ENCODE measurements at places on chromosomes 16 and 17.
A peak's percentile ranks its signal among the peaks of the same experiment; 100 is the strongest.

DNA sequence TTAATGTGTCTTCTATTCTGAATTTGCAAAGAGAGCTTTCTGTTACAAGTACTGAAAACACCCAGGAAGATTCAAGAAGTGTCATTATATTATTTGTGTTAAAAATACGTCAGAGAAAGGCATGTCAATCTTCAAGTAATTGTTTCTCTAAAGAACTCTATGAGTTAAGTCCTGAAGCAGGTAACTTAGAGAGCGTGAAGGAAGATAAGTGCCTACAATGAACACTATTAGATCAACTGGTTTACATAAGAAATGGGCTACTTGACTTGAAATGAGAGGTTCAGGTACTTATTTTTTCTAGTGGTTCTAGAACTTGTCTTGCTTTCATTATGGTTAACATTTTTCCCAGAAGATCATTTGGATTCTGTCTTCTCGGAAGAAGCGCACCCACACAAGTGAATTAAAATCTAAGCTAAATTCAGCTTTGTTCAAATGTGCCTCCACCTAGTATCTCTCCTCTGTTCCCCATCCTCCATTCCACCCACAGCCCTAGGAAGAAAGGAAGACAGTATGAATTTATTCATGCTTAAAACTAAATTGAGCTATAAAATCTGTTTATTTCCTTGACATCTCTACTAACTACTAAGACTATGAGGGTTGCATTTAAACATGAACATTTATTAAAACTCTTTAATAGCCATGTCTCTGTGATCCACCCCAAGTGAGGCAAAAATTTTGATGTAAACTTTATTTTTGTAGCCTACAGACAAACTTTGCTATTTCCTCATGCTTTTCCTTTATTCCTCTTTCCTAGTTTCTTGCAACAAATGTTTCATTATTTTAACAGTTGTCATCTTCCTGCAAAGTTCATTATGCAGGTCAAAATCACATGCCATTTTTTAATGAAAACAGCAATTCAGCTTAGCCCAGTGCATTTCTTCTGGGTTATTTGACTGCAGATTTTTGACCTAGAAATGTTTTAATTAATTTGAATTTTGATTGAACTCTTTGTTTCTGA, 206.8 kb downstream of the KCNJ2 start:
- no peak for DNase-seq

DNA sequence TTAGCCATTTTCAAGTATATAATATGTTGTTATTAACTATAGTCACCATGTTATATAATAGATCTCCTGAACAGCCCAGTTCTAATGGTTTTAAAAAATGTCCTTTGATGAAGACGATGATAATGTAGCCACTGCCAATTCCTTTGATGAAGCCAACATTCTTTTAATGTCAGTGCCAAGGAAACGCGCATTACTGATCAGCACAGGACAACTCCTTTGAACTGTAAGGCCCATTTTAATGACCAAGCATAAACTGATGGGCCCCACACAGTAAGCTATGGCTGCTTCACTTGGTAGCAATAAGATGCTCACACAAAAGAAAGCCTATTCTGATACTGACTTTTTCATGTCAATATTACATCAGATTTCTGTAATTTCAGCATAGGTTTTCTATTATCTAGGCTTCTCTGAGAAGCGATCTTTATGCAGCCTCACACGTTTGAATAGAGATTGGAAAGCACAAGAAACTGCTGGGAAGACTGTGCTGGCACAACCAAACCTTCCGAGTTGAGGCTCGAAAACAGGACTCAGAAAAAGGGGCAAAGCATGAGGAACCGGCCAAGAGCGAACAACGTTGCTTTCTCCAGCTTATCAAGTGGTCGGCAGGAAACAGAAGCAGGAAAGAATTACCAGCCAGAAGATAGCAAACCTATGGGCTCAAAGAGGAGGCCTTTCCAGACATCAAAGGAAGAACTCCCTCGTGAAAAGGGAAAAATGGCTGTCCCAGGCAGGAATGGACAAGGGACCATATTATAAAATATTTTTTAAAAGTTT, 19.4 kb downstream of the ERN1 start:
- DNase-seq, result no peak

- DNase-seq, result no peak
These were observed 11.0 kb upstream of the CAPNS2 start for GRCh38 chr16:55555436-55555835.

DNA sequence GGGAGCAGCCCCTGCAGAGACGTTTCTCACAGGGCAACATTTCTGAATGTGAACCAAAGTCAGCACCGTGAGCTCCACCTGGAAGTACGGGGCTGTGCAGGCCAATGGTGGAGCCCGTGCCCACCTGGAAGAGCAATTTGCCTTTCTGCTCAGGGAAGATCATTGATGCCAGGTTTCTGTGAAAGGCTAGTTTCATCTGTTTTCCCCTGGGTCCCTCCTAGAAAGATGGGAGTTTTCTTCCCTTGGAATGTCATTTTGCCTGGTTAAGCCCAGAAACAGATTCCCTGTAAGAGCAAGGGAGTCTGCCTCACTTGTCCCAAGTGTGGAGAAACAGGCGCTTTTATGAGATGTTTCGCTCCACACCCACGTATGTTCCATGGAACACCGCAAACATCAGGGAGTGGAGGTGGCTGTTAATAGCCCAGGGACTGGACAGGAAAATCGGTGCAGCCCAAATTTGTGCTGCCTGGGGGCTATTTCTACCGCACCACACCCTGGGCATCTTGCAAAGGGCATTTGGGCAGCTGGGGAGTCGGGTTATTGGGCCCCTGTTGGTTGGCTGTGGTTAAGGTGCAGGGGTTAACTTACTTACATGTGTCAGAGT, 2.6 kb downstream of the SLC6A4 start:
- no peak for DNase-seq

DNA sequence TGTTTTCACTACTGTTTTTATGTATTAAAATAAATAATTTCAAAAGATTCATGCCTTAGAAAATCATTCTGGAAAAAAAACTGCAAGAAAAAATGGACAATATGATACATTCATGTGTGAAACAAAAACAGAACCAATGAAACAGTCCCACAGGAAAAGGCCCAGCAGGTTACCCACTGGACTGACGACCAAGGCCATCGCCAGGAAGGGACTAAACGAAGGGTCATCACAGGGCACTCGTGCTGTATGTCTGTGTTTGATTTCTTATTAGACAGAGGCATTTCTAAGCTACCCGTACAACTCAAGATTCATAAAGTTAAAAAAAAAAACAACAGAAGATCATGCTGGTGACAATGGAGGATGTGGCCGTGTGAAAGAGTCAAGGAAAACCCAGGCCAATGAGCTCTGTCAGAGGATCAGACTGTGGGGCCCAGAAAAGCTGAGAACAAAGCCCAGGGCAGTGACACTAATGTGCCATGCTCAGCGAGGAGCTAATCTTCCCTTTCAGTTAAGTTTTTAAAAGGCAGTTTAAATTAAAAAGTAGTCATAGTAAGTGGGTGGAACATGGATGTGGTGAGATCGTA, 31.8 kb downstream of the NSMCE1 start:
- no peak for DNase-seq

GRCh38 chr16:17426451-17426850, 44.3 kb downstream of the XYLT1 start:
- DNase-seq, result no peak

- DNase-seq, result no peak
These were observed 8.6 kb upstream of the DUSP14 start for GRCh38 chr17:37481001-37481665.

DNA sequence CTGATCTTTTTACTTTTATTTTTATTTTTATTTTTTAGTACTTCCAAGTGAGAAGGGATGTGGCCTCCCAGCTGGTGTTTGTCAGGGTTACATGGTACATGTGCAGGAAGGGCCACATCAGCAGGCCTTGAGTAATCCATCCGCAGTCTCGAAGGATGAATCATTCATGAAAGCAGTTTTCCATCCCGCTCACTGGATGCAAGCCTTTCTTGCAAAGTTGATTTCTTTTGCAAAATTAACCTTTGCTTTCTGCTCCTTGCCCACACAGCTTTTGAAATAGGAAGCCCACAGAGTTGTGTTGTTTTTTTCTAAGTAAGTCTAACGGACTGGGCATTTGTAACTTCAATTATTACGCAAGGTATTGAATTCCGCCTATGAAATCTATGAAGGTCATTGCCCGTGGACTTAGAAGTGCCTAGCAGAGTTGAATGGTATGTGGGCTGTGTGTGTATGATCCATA, 157.4 kb downstream of the PRKCA start:
- DNase-seq, result peak; percentile 9

DNA sequence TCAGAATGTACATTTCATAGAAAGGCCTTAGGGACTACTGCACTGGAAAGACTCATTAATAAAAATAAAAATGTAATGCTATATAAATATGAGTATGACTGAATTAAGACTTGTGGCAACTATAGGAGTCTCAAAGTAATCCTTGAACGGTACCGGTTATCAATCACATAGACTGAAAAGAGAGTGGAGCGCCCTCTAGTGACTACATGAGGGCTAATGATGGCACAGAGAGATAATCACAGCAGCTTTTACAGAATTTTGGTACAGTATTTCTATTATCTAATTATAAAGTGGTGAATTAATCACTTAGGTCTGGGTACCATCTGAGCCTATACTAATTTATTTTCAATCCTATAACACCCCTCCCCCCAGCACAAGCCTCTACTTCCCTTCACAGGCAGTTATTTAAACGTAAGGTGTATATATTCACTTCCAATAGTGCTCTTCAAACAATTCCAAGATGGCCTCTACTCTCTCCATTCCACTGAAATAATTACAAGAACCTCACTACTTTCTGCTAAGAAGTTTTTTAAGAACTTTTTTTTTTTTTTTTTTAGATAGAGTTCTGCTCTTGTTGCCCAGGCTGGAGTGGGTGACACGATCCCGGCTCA, 40.7 kb upstream of the ANKFY1 start:
- peak; percentile 16 for DNase-seq

DNA sequence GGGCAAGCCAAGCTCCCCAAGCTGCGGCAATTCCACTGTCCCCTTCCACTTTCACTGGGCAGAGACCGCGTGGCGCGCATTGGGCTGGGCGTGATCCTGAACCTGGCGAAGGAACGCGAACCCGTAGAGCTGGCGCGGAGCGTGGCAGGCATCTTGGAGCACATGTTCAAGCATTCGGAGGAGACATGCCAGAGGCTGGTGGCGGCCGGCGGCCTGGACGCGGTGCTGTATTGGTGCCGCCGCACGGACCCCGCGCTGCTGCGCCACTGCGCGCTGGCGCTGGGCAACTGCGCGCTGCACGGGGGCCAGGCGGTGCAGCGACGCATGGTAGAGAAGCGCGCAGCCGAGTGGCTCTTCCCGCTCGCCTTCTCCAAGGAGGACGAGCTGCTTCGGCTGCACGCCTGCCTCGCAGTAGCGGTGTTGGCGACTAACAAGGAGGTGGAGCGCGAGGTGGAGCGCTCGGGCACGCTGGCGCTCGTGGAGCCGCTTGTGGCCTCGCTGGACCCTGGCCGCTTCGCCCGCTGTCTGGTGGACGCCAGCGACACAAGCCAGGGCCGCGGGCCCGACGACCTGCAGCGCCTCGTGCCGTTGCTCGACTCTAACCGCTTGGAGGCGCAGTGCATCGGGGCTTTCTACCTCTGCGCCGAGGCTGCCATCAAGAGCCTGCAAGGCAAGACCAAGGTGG, 9.8 kb downstream of the SARM1 start:
- DNase-seq, result no peak

DNA sequence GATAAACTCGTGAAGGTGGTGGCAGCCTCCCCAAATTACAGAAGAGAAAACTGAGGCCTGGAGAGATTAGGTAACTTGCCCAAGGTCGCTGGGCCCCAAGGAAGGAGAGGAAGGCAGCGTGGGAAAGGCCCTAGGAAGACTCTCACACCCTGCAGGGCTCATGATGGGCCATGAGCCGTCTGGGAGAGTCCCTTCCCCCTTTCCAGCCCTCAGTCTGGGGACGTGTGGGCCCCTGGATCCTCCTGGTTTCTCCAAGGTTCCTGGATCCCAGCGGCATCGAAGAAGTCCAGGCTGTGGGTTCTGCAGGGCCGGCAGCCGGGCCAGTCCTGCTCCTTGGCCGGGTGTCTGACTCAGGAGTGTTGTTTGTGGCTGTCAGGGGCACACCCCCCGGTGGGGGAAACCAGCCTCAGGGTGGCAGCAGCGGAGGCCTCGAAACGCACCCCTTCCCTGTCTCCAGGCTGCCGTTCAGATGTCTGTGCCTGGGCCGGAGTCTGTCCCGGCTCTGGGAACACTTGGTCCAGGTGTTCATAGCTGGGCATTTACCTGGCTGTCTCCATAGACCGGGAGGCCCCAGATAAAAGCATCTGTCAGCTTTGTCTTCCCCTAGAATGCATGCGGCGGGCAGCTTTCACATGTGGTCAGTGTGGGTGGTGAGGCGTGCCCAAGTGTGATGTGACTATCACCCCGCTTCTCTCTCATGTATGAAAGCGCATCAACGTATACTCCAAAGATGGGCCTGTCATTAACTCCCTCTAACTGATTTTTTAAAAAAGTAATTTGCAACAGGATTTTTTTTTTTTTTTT, 3.7 kb upstream of the RAP1GAP2 start:
- peak; percentile 27 for DNase-seq

DNA sequence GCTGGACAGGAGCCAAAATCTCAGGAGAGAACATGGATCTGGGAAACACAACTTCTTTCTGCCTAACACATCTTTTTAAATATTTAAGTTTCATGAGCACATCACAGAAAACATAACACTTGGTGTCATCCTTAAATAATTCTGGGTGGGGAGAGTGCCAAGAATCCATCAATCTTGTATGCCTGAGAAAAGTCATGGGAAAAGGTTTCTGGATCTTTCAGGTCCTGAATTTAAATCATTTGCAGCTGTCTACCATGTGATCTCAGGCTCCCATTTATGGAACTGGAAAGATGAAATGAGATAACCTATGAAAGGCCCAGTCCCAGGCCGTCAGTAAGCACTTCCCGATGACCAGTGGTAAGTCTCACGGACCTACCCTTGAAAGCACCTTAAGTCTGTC, 15.1 kb downstream of the CDH11 start:
- no peak for DNase-seq

DNA sequence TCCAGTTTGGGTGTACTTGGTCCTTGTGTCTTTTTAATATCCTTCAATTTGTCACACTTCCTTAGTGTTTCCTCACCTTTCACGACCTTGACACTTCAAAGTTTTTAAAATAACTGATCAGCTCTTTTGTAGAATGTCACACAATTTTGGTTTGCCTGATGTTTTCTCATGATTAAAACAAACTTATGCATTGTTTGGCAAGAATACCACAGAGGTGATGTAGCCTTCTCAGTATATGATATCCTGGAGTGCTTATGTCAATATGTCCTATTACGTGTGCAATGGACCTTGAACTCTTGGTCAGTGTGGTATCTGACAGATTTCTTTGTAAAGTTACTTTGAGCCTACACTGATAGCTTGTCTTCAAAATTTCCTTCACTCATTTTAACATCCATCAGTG, 297.4 kb downstream of the CNTNAP4 start:
- DNase-seq, result no peak

All from stimulated activated CD4-positive, alpha-beta T cell treated with anti-CD3 and anti-CD28 coated beads, Interleukin-4, amount 100 ng/mL, for 4 hours (primary cell).